Coronary artery (tissue), 2 donors: ENCODE measurements at places on chromosomes 7 and 10.

DNA sequence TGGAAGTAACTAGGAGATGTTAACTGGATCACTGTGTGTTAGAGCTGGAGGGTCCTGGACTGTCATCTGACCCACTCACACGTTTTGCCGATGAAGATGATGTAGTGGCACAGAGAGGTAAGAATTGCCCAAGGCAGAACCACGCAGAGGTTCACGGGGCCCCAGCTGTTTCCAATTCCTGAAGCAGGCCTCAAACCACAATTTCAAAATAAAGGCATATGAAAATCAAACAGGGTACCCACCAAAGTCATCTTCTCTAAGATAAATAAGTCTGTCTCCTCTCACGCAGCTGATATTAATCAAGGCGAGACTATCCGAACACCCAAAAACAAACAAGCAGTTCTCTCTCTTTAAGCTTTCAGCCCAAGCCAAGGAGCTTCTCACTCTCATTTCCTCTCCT lies 113.3 kb upstream of the JCAD start:
- DNase-seq = no peak

DNA sequence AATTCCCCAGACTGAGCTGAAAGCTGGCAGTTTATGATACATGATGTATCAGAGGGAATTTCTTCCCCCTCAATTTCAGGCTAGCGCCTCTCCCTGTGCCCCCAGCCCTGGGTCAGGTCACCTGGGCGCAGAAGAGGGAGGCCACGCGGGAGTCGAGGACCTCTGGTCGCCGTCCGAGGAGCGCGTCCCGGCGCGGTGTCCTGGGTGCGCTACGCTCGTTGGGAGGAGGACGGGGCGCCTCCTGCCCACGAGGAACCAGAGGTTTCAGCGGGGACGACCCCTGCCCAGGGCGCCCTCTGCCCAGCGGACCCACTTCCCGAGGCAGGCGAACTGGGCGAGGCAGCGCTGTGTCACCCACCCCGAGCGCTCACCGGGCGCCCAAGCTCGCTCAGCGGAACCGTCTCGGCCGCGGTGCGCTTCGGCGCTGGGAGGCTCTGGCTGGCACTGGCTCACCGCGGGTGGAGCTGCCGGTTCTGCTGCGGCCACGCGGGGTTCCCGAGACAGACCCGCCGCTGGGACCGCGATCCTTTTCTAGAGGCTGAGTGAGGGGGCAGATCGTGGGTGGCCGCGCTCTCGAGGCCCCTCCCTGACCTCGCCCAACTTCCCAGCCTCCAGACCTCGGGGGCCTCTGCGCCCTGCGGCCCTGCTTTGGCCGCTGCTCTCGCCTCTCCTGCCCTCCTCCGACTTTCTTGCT lies at the start of gene FAM237B:
FAM237B (minus strand) TSS at position 504 of the 694 bp plus-strand sequence. CDS start 1,556 bp downstream, outside the sequence.
- DNase-seq = no peak

DNA sequence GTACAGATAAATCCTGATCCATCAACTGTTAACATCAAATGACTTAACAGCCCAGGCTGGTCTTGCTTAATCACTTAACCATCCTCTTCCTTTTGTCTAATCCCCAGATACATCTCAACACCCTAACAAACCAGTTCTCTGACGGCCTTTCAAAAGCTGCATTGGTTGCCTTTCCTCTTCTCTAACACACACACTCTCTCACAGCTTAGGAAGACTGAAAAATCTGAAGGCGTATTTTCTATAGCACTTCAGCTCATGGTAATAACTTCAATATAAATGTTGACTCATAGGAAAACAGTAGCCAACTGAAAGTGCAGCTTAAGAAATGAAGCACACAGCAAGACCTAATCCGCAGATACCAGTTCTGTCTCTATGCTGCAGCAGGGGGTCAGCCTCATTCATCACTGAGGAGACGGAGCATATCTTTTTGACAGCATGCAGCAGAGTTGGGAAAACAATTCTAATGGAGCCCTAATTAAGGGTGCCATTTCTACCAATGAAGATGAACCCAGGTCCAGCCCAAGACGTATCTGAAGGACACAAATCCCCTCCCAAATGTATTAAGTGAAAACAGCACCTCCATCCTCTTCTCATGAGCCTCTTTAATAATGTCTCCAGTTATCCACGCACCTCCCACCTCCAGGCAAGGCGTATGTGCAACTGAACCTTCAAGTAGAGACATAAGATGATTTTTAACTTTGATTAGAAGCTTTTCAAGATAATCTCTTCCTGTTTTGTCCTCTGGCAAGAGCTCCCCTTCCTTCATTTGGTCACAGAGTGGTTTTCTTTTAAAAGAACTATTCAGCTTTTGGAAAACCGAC lies 211.7 kb upstream of the NFE2L3 start:
- no peak for DNase-seq

DNA sequence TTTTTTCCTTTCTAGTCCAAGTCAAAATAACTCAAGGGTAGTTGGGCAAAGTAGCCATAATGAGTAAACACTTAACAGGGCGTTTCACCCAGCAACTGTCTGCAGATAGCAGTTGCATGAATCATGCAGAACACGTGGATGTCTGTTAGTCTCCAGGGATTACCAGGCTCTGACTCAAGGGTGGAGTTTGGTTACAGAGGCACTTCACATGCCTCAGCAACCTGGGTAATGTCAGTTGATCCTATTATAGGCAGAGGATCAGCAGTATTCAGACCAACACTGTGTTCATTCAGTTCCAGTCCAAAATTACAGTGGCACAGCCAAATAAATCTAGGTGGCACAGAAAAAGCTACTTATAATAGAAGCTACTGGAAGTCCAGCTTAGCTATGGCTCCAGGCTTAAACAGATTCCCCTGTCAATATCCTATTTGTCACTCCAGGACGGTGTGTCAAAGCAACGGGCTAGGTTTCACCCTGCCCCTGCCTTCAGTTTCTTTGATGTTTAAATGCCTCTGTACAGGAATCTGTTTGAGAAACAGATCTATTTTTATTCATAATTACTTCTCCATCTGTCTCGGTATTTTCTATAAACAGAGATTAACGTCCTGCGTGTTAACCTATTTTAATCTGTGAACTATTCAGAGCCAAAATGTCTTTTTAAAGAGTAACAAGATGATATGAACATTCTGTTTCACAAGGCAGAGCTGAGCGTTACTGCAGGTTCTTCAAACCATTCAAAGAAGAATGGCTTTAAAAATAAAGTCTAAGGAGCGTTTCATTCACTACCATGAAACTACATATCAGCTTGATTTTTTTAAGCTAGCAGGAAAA lies 162.6 kb upstream of the AKR1E2 start:
- peak; percentile 89 for DNase-seq
